ENCODE measurements at places on chromosomes 6 and 20. TPM values are rescaled to one million over a fixed set of nuclear protein-coding genes. Genes with fewer than 3 reads are reported as not detected.

Gene RSPO4
- total RNA-seq, result not detected

Gene BTN1A1
- total RNA-seq, result not detected

Gene MOCS1
- 9.2 TPM for total RNA-seq

Gene SLC24A3
- not detected for total RNA-seq

Gene SAMHD1
- total RNA-seq, result 22.2 TPM

Data from vein endothelial cell (primary cell).